ENCODE measurements at places on chromosomes 5 and 9.

- DNase-seq: no peak
These were observed 33.1 kb downstream of the NNT start for GRCh38 chr5:43636076-43636475.

- no peak for DNase-seq
These were observed 3.0 kb upstream of the WNK2 start for GRCh38 chr9:93180938-93181337.

GRCh38 chr5:173477345-173478040 lies 139.0 kb downstream of the BOD1 start:
- peak; percentile 27 for DNase-seq

- DNase-seq: no peak
These were observed 23.9 kb downstream of the ISOC1 start for GRCh38 chr5:129118405-129118804.

- DNase-seq: no peak
These were observed 162.7 kb downstream of the C9orf50 start for GRCh38 chr9:129458155-129458661.

- no peak for DNase-seq
These were observed 479.7 kb downstream of the CETN3 start for GRCh38 chr5:89929834-89930233.

GRCh38 chr5:172648755-172649154 lies 7.7 kb downstream of the NEURL1B start:
- peak; percentile 36 for DNase-seq

DNA sequence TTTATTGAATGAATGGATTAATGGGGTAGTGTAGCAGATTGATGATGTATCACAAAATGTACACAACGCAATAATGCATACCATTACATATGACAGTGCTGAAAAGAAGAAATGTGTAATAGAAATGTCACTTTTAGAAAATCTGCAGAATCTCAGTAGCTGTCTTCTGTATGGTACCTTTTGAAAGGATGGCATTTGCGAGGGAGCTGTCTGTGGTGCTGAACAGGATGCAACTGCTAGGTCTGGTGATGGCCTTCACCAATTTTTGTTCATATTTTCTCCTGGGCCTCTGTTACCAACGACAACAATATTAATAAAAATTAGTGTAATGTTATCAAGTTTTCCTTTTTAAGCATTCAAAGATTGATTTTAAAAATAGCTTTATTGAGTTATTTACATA lies 36.2 kb upstream of the OTULIN start:
- peak; percentile 8 for DNase-seq

DNA sequence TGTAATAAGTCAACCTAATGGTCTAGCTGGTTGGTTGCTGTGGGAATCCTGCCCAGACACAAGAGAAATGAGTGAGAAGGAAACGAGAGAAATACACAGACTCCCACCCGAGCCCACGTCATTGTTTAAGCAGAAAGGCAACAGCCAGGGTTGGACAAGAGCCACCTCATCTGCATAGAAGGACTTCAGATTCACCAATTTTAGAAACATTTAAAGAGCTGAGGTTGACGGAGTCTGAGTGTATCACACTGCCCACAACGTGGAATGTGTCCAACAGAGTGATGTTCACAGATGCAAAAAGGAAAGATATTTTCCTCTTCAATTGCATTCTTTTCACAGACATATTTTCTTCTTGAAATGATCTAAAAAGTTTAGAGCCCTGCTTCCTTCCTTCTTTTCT lies 349.5 kb downstream of the AGTPBP1 start:
- DNase-seq: no peak

DNA sequence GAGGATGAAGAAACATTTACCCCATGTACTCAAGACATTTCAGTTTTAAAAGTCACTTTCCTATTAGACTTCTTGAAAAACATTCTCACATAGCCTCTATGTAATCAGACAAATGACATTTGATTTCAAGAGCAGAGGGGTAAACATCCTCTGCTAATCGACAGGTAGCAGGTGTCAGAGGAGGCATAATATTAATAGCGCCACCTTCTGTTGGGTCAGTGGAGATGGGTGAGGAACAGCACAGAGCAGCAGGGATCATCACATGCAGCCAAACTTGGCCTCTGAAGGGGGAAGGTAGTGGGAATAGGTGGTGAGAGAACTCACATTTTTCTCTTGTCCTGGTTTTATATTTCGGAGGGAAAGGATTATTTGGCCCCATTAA lies 3.3 kb upstream of the LSM11 start:
- DNase-seq: peak; percentile 39

- DNase-seq: no peak
These were observed 5.0 kb downstream of the LOX start for GRCh38 chr5:122073018-122073417.

GRCh38 chr9:97813072-97813471 lies 40.0 kb upstream of the FOXE1 start:
- DNase-seq: no peak

GRCh38 chr5:65094279-65094678 lies 325.5 kb downstream of the CWC27 start:
- DNase-seq: no peak

- DNase-seq: no peak
These were observed 160.5 kb downstream of the ENTREP1 start for GRCh38 chr9:69485466-69485865.

DNA sequence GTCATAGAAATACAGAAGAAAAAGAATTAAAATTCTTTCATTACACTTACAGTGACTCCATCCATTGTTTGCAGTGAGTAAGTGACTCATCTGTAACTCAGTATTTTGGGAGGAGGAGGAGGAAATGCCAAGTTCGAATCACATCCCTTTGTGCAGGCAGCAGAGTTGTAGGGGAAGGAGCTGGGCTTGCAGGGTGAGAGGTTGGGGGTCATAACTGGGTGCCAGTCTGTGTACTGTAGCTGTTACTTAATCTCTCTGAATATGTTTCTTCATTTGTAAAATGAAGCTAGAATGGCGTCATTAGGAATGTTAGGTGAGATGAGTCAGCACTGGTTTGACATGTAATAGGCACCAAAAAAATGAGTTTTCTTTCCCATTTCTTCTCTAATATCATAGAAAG lies 235.7 kb upstream of the ADAMTSL1 start:
- DNase-seq: no peak

- no peak for DNase-seq
These were observed 42.9 kb downstream of the MEGF10 start for GRCh38 chr5:127333483-127333882.

GRCh38 chr5:143428738-143429420 lies 25.4 kb upstream of the NR3C1 start:
- DNase-seq: no peak

DNA sequence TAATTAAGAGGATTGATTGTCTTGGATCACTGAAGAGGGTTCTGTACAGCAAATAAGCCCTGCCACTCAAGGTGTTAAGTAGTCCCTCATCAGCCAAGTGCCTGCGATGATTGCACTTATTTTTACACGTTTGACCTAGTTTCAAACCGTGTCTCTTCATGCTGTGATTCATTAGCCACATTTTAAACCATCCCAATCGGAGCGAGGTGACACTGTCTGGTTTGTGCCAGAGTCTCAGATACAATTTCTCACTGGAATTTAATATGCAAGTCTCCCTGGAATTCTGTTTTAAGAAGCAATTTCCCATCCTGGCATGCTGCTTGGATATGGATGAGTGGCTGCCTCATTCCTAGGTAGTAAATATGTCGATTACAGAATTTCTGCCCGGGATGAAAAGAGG lies 1.6 kb downstream of the INSYN2B start:
- DNase-seq: no peak

DNA sequence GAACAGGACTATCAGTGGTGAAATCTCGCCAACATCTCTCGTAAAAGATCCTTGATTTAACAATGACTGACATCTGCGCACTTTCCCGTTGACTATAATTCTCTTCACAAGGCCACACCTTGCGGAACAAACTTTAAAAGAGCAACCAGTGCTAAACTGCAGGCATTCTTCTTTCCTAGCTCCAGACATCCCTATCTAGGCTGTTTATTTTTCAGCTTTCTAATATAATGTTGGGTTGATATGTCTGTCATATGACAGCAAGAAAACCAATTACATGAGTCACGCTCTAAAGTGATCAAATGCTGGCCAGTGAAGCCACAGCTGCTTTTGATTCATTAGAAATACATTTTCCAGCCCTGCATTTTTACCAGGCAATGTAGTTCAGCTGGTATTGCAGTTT lies 162.5 kb downstream of the ELAVL2 start:
- no peak for DNase-seq

GRCh38 chr5:69415584-69415958 lies 655 bp downstream of the MARVELD2 start:
- no peak for DNase-seq

GRCh38 chr5:142998316-142999020 lies 228.3 kb downstream of the ARHGAP26 start:
- no peak for DNase-seq

- peak; percentile 66 for DNase-seq
These were observed 3.7 kb downstream of the C9orf50 start for GRCh38 chr9:129617167-129617566.

GRCh38 chr9:84697509-84698114 lies 28.1 kb downstream of the NTRK2 start:
- peak; percentile 94 for DNase-seq

DNA sequence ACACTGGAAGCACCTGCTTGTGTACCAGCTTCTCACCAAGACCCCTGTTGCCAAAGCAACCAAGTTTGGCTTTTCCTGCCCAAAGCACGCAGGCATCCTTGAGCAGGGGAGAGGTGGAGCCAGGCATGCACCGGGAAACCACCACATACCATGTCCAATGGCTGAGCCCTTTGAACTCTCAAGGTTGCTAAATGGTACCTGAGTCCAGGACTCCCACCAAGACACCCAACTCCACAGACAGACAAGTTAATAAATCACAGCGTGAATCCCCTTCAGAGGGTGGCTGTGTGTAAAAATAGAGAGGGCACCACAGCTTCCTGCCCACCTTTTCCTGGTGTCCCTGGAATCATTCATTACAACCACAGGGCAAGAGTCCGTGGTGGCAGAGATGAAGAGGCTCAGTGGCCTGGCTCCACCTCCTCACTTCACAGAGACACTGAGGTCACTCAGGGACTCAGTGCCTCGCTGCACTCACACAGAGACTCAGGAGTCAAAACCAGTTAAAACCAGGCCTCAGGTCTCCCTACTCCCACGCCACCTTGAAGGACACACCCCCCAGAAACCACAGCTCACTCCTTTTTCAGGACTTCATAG lies 143.7 kb downstream of the C5orf15 start:
- no peak for DNase-seq

- DNase-seq: no peak
These were observed 105.6 kb upstream of the ZNF366 start for GRCh38 chr5:72612810-72613209.

GRCh38 chr9:36623280-36623679 lies 50.6 kb downstream of the MELK start:
- no peak for DNase-seq

- no peak for DNase-seq
These were observed 37.2 kb downstream of the GPR107 start for GRCh38 chr9:130090915-130091314.

- DNase-seq: no peak
These were observed 99.1 kb upstream of the RUFY1 start for GRCh38 chr5:179451114-179451827.

- DNase-seq: no peak
These were observed 113.2 kb downstream of the GCNT1 start for GRCh38 chr9:76572151-76572550.

GRCh38 chr9:137082925-137083290 lies 3.9 kb upstream of the MAN1B1 start:
- DNase-seq: no peak

GRCh38 chr9:26142631-26143030 lies 464.4 kb upstream of the TUSC1 start:
- no peak for DNase-seq

DNA sequence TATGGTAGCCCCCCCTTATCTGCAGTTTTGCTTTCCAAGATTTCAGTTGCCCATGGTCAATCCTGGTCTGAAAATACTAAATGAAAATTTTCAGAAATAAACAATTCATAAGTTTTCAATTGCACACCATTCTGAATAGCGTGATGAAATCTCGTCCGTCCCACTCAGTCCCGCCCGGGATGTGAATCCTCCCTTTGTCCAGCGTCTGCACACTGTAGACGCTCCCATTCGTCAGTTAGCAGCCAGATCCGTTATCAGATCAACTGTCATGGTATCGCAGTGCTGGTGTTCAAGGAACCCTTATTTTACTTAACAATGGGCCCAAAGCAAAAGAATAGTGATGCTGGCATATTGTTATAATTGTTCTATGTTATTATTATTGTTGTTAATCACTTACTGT lies 98.6 kb downstream of the TMEM215 start:
- DNase-seq: no peak

- DNase-seq: no peak
These were observed 81.5 kb downstream of the GALNT10 start for GRCh38 chr5:154271936-154272514.

DNA sequence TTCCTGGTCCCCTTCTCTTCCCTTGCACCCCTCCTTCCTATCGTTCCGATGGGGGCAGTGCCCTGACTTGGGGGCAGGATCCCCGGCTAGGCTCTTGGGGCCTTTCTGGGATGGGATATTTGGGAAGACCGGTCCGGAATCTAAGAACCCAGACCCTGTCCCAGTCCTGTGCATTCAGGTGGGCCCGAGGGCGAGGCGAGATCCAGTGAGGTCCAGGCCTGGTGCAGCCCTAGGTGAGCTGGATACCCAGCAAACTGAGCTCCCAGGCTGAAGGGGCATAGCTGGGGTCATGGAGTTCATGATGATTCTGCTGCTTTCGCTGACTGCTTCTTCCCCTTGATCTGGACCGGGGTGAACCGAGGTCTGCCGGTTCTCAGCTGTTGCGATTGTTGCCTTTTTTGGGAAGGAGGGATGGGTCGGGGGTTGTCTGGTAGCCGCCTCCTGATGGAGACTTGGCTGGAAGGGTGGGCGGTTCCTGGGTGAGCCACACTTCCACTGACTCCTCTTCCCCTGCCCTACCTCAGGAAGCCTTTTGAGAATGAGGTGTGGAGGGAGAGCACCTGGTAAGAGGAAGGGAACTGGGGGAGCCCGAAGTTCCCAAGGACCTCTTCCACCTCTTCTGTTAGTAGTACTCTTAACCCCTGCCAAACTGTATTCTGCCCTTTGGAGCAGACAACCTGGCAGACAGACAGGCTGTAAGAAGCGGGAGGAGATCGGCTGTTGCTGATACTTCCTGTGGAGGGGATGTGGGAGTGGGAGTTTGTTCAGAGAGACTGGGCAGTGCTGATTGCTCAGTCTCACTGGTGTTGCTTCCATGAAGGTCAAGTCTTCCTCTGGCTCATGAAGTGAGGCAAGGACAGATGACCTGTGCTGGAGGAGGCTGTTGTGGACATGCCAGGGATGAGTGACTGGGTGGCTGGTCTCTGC lies 1.0 kb downstream of the LRRC8A start:
- DNase-seq: peak; percentile 62

Measured in ELF-1 (cell line).